ENCODE measurements at places on chromosomes 5 and 9. TPM values are rescaled to one million over a fixed set of nuclear protein-coding genes. Genes with fewer than 3 reads are reported as not detected.

FAM221B gene
- not detected for total RNA-seq

ANKRD31 gene
- total RNA-seq = 0.05 TPM

HAPLN1 gene
- total RNA-seq = not detected

BARX1 gene
- 12.8 TPM for total RNA-seq

TMEM215 gene
- not detected for total RNA-seq

IRX2 gene
- 1.7 TPM for total RNA-seq

SPATA6L gene
- total RNA-seq = 2.8 TPM

NR2F1 gene
- total RNA-seq = 4.3 TPM

SPINK6 gene
- 0.45 TPM for total RNA-seq

IL17B gene
- total RNA-seq = 0.18 TPM

BRINP1 gene
- 0.17 TPM for total RNA-seq

ACTBL2 gene
- 0.07 TPM for total RNA-seq

EGFLAM gene
- total RNA-seq = 0.37 TPM

HTR4 gene
- total RNA-seq = not detected

SCGB3A2 gene
- not detected for total RNA-seq

FLT4 gene
- total RNA-seq = 4.4 TPM

FCHO2 gene
- total RNA-seq = 16.0 TPM

OR1J2 gene
- total RNA-seq = not detected

MOB3B gene
- total RNA-seq = 14.4 TPM
